ENCODE measurements at places on chromosomes 5 and 9. TPM values are rescaled to one million over a fixed set of nuclear protein-coding genes. Genes with fewer than 3 reads are reported as not detected.

Gene FBXL7
- not detected for total RNA-seq

Gene PTGS1
- not detected for total RNA-seq

Gene DBH
- not detected for total RNA-seq

Gene IFNA13
- not detected for total RNA-seq

Gene CCL28
- 7.6 TPM for total RNA-seq

Gene SAXO1
- not detected for total RNA-seq

Gene FOXD4L3
- total RNA-seq: not detected

Gene DCP2
- total RNA-seq: 102 TPM

Gene SPATA31A3
- not detected for total RNA-seq

Gene CDKN2A
- 3.9 TPM for total RNA-seq

Gene LHFPL2
- total RNA-seq: 0.19 TPM

Gene C5orf34
- 13.1 TPM for total RNA-seq

Gene SLC34A3
- not detected for total RNA-seq

Gene DAB2
- not detected for total RNA-seq

Gene PKD2L2
- not detected for total RNA-seq

Gene TLR4
- total RNA-seq: not detected

Gene ADAMTS12
- total RNA-seq: not detected

Gene CBY3
- 0.61 TPM for total RNA-seq

Gene TTC23L
- not detected for total RNA-seq

Gene EGFL7
- 0.93 TPM for total RNA-seq

Gene SLC36A2
- not detected for total RNA-seq

Gene DHFR
- total RNA-seq: 108 TPM

Gene SYK
- not detected for total RNA-seq

Gene FOXD4L6
- not detected for total RNA-seq

Gene TMEM215
- total RNA-seq: not detected

Gene MEIKIN
- 0.93 TPM for total RNA-seq

Gene KIAA1191
- total RNA-seq: 35.3 TPM

Gene C9orf50
- total RNA-seq: not detected

Gene NR5A1
- not detected for total RNA-seq

Gene FBP1
- total RNA-seq: 0.62 TPM

Gene RLN2
- 4.6 TPM for total RNA-seq

Gene ZCCHC7
- total RNA-seq: 26.8 TPM

Gene GHR
- total RNA-seq: not detected

Gene LRRC19
- not detected for total RNA-seq

Gene STK32A
- not detected for total RNA-seq

Gene SPATA31C2
- total RNA-seq: not detected

Gene MTRR
- total RNA-seq: 47.1 TPM

Gene DNAH5
- not detected for total RNA-seq

Gene GCNT4
- 2.4 TPM for total RNA-seq

Gene TMEFF1
- 0.95 TPM for total RNA-seq

Gene SLC25A48
- total RNA-seq: not detected

Gene CENPK
- total RNA-seq: 79.7 TPM

Gene CDC20B
- not detected for total RNA-seq

Gene AQP7
- 0.12 TPM for total RNA-seq

Gene TMEM267
- 19.7 TPM for total RNA-seq

Gene SPINK6
- not detected for total RNA-seq

Gene NACC2
- 8.1 TPM for total RNA-seq

Gene MARCOL
- total RNA-seq: not detected

Measured in activated CD4-positive, alpha-beta memory T cell treated with anti-CD3 and anti-CD28 coated beads for 36 hours (primary cell).